ENCODE measurements at places on chromosomes 3 and 15. TPM values are rescaled to one million over a fixed set of nuclear protein-coding genes. Genes with fewer than 3 reads are reported as not detected.
A peak's percentile ranks its signal among the peaks of the same experiment; 100 is the strongest.

Gene RNF111
- 31.5 TPM for total RNA-seq

DNA sequence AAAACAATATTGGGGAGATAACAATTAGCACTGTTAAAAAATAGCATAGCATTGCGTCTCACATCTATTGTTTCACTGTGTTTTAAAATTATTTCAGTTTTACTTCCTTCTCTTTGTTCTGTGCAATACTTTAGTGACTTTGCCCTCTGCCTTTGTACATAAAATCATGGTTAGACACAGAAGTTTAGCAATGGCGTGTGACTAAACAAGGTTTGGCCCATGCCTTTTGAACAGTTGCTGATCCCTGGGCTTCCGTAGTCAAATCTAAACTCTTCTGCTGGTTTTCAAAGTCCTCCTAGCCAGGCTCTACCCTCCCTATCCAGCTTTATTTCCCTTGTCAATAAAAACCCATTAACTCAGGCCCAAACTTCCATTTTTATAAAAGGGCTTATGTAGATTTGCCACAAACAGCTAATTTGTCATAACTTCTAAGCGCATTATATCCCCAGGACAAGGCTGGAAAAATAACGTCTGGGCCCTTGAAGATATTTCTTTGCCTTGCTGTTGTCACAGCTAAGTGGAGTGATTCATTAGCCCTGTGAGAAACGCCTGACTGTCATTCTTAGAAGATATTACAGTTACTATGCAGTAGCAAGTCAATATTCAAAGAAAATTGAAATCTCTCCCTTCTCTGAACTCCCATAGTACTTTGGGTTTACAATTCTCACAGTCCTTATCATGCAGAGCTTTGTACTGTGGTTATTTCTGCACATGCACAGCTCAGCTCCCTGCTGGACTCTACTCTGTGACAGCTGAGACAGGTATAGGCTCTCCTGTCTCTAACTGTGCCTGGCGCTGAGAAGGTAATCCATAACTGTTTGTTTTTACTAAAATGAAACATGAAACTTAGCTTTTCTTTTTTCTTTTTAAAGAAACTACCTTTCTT is 123.4 kb upstream of the SLC24A5 start:
- no peak for DNase-seq

Gene FAM81A
- total RNA-seq: 6.6 TPM

- no peak for DNase-seq
These were observed 62.2 kb downstream of the MB21D2 start for GRCh38 chr3:192855434-192855833.

GRCh38 chr3:77837456-77838025 is 797.6 kb downstream of the ROBO2 start:
- no peak for DNase-seq

DNA sequence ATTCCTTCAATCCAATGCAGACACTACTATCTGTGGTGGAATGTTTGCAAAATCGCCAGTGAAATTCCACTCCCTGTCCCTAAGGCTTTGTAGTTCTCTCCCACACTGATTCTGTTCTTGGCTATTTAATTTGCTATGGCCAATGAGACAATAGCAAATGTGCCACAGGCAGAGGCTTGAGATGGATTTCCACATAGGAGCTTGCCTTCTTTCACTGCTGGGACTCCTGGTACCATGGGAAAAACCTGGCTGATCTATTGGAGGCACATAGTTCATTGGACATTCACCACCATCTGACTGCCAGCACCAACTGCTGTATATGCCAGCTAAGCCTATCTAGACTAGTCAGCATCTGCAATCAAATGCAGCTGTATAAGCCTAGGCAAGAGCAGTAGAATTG is 103.8 kb downstream of the NR1D2 start:
- no peak for DNase-seq

DNA sequence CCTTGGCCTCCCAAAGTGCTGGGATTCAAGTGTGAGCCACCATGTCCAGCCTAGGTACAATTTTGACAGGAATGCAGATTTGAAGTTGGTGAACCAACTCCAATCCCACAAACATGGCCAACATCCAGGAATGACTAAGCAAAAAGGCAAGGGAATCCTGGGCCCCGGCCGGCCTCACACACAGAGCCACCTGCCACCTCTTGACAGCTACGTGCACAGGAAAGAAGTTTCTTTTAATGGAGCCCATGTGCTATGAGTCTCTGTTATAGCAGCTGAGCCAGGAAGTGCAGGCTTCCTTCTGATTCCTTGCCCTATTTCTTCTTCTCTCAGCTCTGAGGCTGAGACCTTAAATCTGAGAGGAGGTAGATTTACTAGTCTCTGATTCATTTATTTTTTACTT is 8.8 kb downstream of the TMEM40 start:
- DNase-seq: peak; percentile 47

DNA sequence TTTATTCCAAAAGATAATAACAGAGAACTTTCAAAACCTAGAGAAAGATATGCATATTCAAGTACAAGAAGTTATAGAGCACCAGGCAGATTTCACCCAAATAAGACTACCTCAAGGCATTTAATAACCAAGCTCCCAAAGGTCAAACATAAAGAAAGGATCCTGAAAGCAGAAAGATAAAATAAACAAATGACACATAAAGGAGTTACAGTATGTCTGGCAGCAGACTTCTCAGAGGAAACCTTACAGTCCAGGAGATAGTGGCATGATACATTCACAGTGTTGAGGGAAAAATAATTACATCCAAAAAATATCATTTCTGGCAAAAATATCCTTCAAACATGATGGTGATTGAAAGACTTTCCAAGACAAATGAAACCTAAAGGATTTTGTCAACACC is 185.8 kb upstream of the POU1F1 start:
- no peak for DNase-seq

DNA sequence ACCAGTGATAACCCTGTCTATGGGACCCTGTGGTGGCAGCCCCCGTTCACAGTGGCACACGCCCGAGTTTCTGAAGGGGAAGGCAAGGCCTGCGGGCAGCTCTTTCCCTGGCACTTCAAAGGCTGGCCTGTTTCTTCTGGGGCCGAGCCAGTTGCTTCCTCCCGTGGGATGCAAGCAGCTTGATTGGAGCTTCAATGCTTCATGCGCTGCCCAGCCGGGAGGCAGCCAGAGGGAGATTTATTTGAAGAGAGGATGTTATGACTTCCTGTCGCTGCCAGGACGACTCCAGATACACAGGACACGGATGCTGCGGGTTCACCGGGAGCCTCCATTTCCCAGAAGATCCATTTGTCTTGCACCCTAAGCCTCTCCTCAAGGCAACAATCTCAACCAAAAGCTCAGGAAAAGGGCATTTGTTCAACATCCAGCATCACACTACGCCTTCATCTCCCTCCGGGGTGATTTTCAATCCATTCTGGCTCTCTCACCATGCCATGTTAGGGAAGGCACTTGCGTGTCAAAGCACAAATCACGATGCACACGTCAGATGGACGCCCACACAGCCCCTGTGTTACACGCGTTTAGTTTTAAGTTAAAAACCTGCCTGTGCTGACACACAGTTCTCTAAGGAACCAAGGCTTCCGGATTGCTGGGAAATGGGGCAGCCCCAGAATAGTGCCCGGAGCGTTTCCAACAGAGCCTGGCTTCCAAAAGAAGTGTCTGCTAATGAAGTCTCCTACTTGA is 330.2 kb downstream of the OCA2 start:
- DNase-seq: no peak

DNA sequence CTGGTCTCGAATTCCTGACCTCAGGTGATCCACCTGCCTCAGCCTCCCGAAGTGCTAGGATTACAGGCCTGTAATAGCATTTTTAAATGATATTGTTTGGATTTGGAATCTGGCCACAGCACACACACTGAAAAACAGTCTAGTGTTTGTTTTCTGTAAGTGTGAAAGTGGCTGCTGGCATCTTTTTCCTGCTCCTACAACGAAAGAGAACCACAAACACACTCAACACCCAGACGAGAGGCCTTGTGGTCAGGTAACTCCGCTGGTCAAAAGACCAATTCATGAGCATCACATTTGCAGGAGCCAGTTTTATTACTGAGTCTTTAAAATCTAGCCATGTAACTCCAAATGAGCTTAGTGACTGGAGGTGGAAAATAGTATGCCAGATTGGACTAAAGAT is 50.2 kb downstream of the IMPG2 start:
- DNase-seq: no peak

Gene CHRNB4
- total RNA-seq: 2.0 TPM

DNA sequence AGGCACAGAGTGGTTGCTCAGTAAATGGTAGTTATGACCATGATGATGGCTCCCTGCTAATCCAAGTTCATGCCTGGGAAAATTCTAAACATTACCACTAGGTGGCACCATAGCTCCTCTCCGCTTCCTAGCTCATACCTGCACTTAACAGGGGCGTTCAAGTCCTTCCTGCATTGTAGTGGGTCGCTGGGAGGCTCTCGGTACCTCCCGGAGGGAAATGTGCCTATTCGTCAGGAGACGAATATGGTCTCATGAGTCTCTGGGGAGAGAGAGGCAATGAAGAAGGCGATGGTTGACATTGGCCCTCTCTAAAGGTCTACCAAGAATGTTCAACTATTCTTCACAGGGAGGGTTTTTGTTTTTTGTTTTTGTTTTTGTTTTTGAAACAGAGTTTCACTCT is 10.9 kb downstream of the MESP1 start:
- peak; percentile 67 for DNase-seq

- DNase-seq: no peak
These were observed 84.2 kb upstream of the ZNF280D start for GRCh38 chr15:56817321-56818080.

Gene ZDHHC23
- 22.8 TPM for total RNA-seq

DNA sequence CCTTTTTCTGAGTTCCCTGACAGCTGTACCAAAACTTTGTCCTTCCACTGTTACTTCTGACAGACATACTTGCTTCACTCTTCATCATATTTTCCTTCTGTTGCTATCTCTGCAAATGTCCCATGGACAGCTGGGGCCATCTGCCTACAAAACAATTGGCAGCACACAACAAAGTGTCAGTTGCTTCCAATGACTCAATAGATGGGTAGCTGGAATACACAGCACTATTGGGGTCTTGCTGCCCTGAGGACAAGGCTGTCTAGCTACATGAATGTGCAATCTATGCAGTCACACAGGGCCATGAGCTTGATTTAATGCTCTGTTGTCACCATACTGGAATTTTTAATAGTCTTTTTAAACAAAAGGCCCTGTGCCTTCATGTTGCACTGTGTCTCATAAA is 192.8 kb downstream of the DTWD1 start:
- DNase-seq: no peak

DNA sequence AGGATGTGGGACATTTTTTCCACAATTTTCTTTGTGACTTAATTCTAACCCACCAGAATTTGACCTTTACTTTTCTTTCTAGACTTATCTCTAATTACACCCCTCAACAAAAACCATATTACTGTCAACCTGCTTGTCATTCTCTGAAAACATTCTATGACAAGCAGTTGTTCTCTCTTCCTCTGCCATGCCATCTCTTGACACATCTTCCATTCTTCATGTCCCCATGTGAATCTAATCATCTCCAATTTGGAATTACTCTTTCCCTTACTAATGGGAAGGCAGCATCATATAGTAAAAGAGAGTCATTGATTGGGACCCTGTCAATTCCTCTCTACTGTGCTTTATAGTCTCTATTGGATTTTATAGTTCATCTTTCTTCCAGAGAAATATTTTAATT is 61.3 kb upstream of the P2RY1 start:
- no peak for DNase-seq

Gene CMSS1
- total RNA-seq: 64.1 TPM

GRCh38 chr3:143201870-143202752 is 82.5 kb downstream of the CHST2 start:
- no peak for DNase-seq

Gene PP2D1
- not detected for total RNA-seq

Gene AQP9
- total RNA-seq: 0.12 TPM

Gene ZIC1
- total RNA-seq: not detected

GRCh38 chr15:44366971-44367370 is 60.5 kb upstream of the CTDSPL2 start:
- DNase-seq: no peak

GRCh38 chr15:63244399-63244798 is 33.0 kb upstream of the APH1B start:
- DNase-seq: no peak

- DNase-seq: no peak
These were observed 120.0 kb upstream of the ST8SIA2 start for GRCh38 chr15:92273723-92274122.

GRCh38 chr15:81190922-81191507 is 5.7 kb upstream of the IL16 start:
- no peak for DNase-seq

Gene TUSC7
- not detected for total RNA-seq

- DNase-seq: no peak
These were observed 58.8 kb downstream of the BTD start for GRCh38 chr3:15660055-15660935.

DNA sequence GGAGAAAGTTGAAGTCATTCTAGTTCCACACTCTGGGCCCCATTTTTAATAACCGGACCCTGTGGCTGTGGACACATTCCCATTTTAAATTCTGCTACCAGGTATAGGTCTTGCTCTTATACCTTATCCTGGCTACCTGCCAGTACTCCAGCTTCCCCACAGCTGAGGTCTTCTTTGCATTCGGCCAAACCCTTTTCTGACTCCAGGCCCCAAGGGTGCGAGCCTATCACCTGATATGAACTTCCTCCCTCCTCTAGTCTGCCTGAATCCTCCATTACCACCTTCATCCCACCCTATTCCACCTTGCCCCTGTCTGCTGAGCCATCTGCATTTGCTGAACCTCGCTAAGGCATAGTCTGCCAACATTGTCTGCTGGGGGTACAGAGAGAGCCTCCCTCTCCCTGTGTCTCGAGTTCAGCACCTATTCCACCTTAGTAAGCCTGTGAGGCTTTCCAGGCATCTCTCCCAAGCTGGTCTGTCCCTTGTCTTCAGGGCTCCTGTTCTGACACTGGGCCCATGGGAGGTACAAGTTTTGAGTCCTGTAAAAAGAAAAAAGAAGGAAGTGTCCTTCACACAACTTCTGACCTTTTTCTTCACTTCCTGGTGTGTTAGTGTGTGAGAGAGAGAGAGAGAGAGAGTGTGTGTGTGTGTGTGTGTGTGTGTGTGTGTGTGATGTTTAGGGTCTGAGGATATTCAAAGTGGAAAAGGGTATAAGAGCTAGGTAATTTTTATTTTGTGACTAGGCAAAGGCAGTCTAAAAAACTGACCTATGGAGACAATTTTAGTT is 27.0 kb downstream of the PDE8A start:
- no peak for DNase-seq

DNA sequence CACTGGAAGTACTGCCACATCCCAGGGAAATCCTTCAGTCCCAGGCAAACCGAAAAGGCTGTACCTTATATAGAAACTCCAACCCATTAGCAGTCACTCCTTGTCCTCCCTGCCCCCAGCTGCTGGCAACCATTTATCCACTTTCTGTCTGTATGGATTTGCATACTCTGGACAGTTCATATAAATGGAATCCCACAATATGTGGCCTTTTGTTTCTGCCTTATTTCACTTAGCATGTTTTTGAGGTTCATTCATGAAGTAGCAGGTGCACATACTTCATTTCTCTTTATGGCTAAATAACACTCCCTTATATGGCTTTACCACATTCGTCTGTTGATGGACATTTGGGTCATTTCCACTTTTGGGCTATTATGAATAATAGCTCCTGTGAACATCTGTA is 51.6 kb upstream of the CMTM8 start:
- DNase-seq: no peak

Gene CHL1
- not detected for total RNA-seq

GRCh38 chr3:149145974-149146373 is 16.5 kb downstream of the HPS3 start:
- no peak for DNase-seq

Gene NR1I2
- 0.07 TPM for total RNA-seq

All from HCT116 (cell line).